ENCODE measurements at places on chromosomes 16 and 17.

- DNase-seq = no peak
Measured at GRCh38 chr17:7408252-7408727, 645 bp downstream of the NLGN2 start.

- no peak for DNase-seq
Measured at GRCh38 chr16:3652373-3653195, 1.9 kb upstream of the DNASE1 start.

- no peak for DNase-seq
Measured at GRCh38 chr17:48655913-48656312, 29.8 kb upstream of the HOXB9 start.

GRCh38 chr16:84243732-84244131 is 3.9 kb upstream of the KCNG4 start:
- DNase-seq = no peak

DNA sequence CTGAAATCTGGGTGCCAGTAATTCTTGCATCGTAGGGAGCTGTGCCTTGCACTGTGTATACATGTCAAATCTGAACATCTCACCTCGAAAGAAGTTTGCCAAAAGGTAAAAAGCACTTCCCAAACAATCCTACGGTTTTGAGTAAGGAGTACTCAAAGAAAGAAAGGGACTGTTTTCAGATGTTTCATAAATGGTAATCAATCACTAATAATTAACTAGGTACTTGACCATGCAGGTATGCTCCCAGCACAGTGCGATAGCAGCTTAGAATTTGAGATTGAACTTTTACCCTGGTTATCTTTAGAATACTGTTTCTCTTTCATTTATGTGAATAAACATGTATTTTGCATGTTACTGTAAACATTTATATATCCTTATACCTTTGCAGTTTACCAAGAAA is 39.0 kb downstream of the PRKCA start:
- no peak for DNase-seq

DNA sequence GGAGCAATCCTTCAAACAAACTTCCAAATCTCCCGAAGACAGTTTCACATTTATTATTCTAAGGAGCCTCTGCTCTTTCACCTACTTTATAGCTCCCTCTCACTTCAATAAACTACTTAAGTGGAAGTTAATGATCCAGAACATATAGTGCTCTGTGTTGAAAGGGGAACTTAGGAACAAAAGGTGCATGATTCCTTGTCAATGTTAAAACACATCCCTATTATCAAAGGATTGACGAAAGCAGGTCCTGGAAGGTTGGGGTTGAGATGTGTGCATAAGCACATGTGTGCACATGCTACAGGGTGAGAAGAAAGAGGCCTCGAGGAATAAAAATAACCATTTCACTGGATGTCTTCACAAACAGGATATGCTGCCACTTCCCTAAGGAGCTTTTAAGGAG is 170.3 kb downstream of the SLC39A11 start:
- no peak for DNase-seq

DNA sequence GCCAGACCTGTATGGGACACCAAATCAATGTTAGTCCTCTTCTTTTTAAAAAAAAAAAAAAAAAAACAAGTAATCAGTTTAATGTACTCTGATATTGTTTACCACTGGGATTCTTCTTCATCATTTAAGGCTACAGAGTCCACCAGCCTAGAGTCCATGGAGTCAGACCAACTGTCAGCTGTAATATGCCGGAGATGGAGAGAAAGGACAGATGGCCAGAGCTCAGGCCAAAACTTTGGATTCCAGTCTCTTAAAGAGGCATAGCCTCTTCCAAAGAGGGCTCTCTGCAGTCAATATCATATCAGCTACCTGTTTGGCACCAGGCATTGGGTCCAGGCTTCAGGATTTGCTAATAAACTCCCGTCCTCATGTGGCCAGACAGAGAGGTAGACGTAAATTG is 469.6 kb upstream of the HSBP1 start:
- DNase-seq = no peak

Data from stimulated activated CD4-positive, alpha-beta T cell treated with anti-CD3 and anti-CD28 coated beads, Interleukin-2, amount 100 ng/mL, for 4 hours (primary cell).